ENCODE measurements at places on chromosomes 5 and 9. TPM values are rescaled to one million over a fixed set of nuclear protein-coding genes. Genes with fewer than 3 reads are reported as not detected.

- no peak for DNase-seq
Measured at GRCh38 chr5:114702731-114703130, 340.9 kb downstream of the KCNN2 start.

DNA sequence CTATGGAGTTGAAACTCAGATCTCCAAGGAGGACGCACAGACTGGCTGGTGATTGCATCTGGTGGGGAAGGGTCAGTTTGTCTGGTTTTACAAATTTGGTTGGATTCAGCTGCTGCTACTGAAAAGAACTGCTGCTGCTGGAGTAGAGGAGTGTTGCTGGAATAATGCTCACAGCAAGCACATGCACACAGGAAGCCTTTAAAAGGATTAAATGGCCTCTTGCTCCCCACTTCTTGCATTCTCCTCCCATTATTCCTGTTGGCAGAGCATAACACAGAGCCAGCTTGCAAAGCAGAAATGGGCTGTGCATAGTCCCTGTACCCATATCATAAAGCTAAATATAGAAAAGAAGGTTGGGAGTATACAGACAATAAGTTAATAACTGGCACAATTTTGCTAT lies 16.6 kb downstream of the ZNF474 start:
- DNase-seq, result no peak

DNA sequence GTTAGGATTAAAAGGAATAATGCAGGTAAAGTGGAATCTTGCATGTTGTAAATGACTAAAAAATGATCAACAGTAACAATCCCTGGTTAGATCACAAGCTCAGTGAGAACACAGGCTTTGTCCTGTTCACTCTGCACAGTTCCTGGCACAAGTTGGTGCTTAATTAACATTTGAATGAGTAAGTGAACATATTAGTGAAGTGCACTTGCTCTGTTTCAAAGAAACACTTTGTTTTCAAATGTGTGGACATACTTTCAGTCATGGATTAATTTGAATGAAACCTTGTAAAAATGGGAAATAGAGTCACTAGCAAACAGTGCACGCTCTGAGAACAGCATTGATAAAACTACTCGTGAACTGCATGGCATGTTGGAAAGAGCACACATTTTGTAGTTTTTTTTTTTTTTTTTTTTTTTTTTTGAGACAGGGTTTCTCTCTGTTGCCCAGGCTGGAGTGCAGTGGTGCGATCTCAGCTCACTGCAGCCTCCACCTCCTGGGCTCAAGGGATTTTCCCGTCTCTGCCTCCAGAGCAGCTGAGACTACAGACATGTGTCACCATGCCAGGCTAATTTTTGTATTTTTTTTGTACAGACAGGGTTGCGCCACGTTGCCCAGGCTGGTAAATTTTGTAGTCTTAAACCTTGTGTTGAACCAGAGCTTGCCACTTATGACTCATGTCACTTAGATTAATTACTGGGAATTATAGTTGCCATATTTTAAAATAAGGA lies 159.9 kb downstream of the LURAP1L start:
- DNase-seq, result no peak

DNA sequence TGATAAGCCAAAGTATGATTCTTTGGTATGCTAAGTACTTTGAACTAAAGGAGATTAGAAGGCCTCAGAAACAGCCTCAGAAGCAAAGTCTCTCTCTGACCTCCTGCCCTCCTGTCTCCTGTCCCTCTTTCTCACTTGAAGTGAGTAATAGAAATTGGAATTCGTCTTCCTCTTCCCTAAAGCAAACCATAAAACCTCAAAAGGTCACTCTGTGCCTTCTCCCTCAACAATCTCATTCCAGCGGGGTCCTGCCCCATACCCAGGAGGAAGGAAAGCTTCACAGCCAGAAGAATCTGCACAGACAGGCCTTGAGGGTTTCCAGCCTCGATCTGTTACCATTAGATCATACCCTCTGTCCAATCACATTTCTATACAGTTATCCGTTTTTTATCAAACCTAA lies 87.8 kb downstream of the HAPLN1 start:
- no peak for DNase-seq

DNA sequence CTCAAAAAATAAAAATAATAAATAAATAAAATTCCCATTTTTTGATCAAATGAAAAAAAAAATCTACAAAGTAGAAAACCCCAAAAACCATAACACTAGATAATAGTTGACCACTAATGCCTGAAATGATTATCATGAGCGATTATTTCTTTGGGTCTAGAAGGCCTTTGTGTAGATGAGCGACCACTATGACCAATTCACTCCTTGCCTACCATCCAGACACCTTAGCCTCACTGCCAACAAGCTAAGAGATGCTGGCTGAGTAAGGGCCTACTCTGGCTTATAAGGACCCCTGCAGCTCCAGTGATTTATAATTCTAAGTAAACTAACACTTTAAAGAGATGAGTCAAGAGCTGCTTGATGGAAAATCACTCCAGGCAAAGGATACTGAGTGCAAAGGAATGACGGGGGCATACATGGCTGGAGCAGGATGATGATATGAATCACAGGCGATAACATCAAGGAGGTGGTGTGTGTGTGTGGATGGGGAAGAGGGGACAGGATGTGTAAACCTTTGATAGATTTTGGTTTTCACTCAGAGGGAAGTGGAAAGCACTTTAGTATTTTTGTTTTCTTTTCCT lies 4.8 kb upstream of the F2RL1 start:
- DNase-seq, result no peak

DNA sequence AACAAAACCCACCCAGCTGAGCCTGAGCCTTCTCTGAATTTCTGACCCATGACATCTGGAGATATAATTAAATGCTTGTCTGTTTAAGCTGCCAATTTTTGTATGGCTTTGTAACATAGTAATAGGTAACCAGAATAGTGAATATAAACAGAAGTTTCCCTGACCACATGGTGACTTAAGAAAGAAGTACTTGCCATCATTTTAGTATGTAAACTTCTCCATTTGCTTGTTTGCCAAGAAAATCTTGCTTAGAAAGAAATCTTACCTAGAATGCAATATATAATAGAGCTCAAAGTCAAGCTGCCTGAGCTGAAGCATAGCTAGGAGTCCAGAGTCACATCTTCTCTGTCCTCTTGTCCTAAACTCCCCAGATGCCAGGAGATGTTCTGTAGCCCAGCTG lies 117.0 kb downstream of the PCSK1 start:
- DNase-seq, result no peak

Gene ZSWIM6
- total RNA-seq, result 7.8 TPM
